ENCODE measurements at places on chromosomes 7 and 10. TPM values are rescaled to one million over a fixed set of nuclear protein-coding genes. Genes with fewer than 3 reads are reported as not detected.

CALCR gene
- total RNA-seq, result 0.29 TPM

DNA sequence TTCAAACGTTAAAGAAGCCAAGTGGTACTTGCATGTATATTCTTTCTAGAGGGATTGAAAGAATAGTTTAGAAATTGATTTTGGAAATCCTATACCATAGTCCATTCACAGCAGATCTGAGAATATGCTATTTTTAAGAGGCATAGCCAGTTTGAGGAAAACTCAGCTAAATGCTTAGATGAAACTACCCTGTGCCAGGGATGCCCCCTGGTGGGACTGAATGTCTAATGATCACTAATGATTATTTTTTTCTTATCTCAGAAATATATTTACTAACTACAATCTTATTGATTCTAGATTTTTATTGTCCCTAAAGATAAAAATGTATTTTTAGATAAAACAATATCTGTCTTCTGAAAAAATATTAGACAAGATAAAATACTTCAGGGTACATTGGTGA, 844.9 kb upstream of the PHF14 start:
- no peak for ATAC-seq

ZPBP gene
- not detected for total RNA-seq

- no peak for ATAC-seq
Observed at GRCh38 chr7:94594882-94595281, 61.1 kb downstream of the SGCE start.

- no peak for ATAC-seq
Observed at GRCh38 chr10:111392159-111392558, 315.3 kb downstream of the ADRA2A start.

- no peak for ATAC-seq
Observed at GRCh38 chr10:36381748-36382147, 739.7 kb upstream of the FZD8 start.

GRCh38 chr10:72257051-72257892, 16.5 kb upstream of the DDIT4 start:
- ATAC-seq, result no peak

DNA sequence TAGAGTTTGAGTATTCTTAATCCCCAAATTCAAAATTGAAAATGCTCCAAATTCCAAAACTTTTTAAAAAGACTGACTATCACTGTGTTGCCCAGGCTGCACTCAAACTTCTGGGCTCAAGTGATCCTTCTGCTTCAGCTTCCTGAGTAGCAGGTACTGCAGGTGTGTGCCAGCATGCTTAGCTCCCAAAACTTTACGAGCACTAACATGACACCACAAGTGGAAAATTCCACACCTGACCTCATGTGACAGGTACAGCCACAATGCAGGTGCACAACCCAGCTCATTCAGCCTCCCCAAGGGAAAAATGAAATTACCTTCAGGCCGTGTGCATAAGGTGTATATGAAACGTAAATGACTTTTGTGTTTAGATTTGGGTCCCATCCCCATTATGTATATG, 16.5 kb downstream of the CDC123 start:
- no peak for ATAC-seq

DNA sequence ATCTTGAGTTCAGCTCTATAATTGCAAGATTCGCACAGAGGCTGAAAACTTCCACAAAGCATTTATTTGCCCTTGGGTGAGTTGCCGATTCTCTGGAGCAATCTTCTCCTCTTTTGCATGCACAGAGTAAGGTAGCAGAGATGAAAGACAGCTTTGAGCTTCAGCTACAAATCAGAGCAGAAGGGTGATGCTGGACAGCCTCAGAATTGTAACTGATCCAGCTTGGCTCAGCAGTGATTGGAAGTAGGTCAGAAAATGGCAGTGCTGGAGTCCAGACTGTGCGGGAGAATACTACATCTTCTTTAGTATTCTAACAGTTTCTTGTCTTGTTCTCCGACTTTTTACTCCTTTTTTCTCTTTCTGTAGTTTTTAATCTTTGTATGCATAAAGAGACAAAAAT, 55.4 kb upstream of the CDC14C start:
- no peak for ATAC-seq

DNA sequence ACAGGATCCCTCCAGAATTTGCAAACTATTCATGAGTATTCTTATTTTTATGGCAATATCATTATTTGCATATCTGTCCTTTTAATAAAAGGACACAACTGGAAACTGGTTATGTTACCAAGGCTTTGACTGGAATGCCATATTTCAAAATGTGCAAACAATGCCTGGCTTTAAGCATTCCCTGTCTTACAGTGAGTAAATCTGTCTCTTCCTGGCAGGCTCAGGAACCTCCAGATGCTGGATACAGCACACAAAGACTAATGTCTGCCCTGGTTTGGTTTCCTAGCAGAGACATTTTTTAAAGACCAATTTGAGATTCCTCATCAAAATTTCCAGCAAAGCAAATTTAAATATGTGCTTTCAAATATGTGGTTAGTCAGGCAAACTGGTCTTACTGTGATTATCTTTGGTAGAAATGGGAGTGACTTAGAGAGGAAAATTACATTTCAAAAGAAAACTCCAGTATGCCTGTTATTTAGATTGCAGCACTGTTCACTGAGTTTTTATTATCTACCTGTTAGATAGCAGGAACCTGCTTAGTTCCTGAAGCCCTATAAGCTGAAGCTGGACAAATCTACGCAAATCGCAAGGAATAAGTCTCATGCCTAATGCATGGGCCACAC, 31.3 kb downstream of the RNF216 start:
- no peak for ATAC-seq

GRCh38 chr7:105519353-105519752, 2.7 kb downstream of the PUS7 start:
- ATAC-seq, result no peak
